ENCODE measurements at places on chromosomes 5 and 9. TPM values are rescaled to one million over a fixed set of nuclear protein-coding genes. Genes with fewer than 3 reads are reported as not detected.

DNA sequence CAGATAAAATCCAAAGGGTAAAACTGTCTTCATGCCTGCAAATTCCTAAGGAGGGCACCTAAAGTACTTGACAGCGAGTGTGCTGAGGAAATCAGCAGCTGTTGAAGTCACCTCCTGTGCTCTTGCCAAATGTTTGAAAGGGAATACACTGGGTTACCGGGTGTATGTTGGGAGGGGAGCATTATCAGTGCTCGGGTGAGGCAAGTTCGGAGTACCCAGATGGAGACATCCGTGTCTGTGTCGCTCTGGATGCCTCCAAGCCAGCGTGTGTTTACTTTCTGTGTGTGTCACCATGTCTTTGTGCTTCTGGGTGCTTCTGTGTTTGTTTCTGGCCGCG is 727 bp upstream of the ADRB2 start:
- no peak for DNase-seq

DNA sequence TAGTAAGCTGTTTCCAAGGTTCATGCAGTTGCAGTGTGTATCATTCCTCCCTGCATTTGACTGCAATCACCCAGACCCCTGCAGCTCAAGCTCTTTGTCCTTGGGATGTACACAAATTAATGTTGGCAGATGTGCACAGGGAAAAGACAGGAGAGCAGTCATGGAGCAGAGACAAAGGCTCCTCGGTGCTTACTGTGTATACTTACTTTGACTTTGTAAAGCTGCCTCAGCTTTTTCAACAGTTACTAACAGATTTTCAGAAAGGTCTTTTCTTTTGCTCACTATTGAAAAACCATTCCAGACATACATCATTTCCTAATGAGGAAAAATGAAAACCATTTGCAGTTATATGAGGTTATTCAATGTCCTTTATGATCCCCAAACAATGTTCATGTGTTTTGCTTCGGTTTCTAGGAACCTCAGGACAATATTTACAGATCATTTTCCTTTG is 124.9 kb downstream of the TTC39B start:
- no peak for DNase-seq

- no peak for DNase-seq
These were observed 283.9 kb upstream of the ANKRD55 start for GRCh38 chr5:56517011-56517416.

- no peak for DNase-seq
These were observed 256.7 kb upstream of the NREP start for GRCh38 chr5:112013660-112014059.

Gene GMCL2
- not detected for total RNA-seq

Gene TAF11L6
- not detected for total RNA-seq

- peak; percentile 65 for DNase-seq
These were observed 85.2 kb downstream of the ARSB start for GRCh38 chr5:78899922-78900362.

- no peak for DNase-seq
These were observed 103.6 kb downstream of the MACIR start for GRCh38 chr5:103362211-103362610.

DNA sequence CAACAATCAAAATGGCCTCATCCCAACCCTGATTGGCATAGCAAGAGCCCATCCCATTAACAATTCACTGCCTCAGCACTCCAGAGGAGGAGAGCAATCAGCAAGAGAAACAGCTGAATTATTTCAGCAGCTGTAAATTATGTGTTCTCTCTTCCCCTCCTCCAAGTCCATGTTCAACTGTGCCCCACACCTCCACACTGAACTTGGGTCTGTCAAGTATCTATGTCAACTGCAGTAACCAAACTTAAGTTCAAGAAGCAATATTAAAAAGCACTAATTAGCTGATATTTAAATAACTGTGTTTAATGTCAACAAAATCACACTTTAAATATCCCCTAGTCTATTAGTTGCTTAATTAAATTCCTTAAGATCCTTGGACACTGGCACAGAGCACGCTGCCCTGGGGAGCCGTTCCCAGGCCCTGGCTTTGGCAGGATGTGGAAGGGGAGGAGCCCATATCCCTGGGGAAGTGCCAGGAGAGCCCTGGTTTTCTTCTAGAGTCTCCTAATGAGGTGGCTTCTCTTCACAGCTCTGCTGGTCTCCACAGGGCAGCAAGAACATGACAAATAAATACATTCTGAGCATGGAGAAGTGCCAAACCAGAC is 50.6 kb downstream of the SIL1 start:
- DNase-seq, result peak; percentile 81

DNA sequence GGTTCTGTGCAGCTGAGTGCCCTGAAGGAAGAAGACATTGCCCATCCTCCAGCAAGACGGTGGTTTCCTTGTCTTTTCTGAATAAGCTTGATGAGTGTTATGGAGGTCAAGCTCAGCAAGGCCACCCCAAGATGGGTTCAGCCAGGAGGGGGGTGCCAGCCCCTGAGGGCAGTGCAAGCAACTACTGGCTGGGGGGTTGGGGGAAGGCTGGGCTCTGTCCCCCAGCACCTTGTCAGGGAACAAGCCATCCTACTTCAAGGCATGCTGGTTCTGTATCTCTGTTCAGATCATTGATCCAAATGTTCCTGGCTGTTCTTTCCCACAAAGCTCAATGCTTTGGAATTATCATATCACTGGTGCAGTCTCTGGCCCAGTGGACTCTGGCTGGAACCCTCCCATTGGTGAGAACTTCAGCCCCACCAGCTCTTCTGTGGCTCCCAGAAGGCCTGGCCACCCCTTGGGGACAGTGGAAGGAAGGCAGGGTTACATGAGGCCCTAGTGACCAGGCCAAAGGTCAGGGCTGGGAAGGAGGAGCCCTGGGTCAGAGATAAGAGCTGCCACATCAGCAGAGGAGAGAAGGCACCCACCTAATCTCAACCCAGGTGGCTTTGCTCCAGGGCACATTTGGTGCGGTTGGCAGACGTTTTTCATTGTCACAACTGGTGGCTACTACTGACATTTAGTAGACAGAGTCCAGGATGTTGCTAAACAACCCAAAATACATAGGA is 280.2 kb downstream of the IRX2 start:
- DNase-seq, result no peak

DNA sequence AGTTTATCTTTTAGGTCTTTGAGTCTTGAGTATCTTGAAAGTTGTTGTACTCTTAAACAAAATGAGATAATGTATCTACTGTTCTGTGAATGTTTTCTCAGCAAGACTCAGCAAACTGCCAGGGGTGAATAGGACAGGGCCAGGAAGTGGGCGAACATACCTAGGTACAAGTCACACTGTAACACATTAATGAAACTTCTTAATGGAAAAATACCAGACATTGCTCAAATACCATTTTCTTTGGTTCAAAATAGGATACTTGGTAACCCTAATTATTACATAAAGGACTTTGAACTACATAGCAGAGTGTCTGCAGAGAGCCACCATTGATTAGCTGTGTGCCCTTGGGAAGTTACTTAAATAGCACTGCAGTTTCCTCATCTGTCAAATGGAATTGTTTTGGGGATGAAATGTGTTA is 197.5 kb downstream of the ARHGEF28 start:
- no peak for DNase-seq

- no peak for DNase-seq
These were observed 569.5 kb downstream of the PSAT1 start for GRCh38 chr9:78866207-78867132.

- no peak for DNase-seq
These were observed 136.0 kb downstream of the CDK5RAP2 start for GRCh38 chr9:120443976-120444375.

GRCh38 chr5:53360811-53361210 is 119.6 kb upstream of the FST start:
- no peak for DNase-seq

- no peak for DNase-seq
These were observed 44.4 kb downstream of the ZNF474 start for GRCh38 chr5:122173474-122174415.

DNA sequence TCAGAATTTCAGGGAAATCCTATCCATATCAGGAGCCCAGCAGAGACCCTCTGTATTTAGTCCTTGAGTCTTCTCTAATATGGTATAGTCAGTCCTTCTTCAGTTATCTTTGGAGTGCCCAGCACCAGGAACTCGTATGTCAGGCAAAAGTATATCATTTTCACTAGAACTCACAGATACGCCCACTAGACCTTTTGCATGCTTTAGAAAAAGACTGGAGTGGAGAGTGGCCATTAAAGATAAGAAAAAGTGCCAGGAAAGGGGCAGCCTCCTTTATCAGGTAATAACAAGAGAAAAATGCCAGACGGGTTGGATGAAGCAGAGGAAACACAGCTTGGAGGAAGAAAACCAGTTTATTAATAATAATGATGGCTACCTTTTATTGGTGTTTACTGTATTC is 63.5 kb downstream of the GPR21 start:
- no peak for DNase-seq

Gene ADAMTSL2
- total RNA-seq, result 3.5 TPM

DNA sequence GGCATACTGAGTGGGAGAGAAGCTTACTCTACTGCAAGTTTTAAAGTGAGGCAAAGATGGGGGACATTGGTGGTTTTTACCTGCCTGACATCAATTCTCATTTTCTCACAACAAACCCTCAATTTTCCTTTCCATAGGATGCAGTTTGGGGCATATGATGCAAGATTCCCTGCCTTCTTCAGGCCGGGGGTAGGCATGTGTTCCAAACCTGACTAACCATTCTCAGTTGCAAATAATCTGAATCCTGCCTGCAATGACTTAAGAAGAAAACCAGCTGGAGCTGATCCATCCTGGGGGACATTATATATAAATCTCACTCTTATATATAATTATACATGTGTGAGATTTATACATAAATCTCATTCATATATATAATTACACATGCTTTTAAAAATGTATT is 223.6 kb upstream of the EFNA5 start:
- no peak for DNase-seq

- no peak for DNase-seq
These were observed 70.4 kb downstream of the ARHGEF37 start for GRCh38 chr5:149651686-149652085.

- no peak for DNase-seq
These were observed 9.2 kb downstream of the INSYN2B start for GRCh38 chr5:169970911-169971765.

Gene CCDC69
- total RNA-seq, result 20.8 TPM

DNA sequence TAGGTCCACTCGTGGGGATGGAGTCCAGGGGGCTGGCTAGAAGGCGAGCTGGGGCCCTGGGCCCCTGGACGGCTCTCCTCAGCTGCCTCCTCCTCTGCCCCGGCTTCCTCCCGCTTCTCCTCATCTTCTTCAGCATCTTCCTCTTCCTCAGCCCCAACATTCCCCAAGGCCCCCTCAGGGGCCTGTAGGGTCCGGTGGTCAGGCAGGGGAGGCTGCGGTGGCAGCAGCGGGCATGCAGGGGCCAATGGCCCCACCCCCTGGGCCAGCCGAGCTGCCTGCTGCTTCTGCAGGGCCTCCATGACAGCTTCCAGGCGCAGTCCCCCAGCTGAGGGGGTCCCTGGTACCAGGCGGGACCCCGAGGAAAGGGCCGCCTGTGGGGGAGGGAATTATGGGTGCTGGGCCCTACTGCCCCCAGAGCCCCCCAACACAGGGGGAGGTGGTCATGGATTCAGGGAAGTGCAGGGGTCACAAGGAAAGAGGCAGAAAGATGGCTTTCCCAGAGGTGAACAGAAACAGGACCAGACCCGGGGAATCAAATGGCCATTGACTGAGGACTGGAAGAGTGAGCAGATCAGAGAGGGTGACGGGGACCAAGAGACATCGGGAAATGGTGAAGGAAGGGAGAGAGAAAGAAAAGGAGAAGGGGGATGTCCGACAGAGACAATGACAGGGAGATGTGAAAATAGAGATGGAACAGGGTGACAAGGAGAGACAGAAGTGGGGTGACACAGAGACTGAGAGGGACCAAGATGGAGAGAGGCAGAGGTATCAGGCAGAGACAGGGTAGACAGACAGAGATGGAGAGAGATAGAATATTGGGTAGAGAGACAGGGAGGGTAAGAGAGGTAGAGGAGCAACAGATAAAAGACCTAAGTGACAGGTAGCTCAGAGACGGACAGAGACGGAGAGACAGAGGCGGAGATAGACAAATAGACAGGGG is 880 bp downstream of the ARID3C start:
- DNase-seq, result no peak

DNA sequence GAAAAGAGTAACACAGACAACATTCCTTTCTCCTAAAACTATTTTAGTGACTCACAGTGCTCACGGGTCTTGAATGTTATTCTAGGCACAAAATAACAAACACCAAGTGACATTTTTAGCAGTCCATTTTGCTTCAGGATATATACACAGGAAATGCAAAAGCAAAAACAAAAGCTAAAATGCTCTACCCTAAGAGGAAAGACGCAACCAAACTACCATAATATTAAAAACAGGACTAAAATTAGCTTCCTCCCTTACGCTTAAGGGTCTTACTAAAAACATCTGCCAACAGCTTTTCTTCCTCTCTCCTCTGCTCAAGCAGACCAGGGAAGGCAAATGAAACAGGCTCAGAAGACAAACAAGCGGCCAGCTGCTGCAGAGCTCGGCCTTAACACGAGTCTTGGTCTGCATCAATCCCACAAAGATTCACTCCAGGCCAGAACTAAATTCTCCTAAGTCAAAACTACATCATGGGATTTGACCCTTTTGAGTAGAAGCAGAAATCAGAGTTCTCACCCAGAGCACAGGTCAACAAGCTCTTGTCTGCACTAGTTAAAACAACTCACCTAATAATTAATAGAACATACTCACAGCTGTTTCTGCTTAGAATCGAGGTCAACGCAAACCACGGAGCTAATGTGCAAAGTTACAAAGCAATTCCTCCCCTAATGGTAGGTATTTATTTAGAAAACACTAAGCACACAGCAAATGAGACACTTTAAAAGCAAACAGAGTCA is 62.3 kb downstream of the RAPGEF1 start:
- DNase-seq, result no peak

DNA sequence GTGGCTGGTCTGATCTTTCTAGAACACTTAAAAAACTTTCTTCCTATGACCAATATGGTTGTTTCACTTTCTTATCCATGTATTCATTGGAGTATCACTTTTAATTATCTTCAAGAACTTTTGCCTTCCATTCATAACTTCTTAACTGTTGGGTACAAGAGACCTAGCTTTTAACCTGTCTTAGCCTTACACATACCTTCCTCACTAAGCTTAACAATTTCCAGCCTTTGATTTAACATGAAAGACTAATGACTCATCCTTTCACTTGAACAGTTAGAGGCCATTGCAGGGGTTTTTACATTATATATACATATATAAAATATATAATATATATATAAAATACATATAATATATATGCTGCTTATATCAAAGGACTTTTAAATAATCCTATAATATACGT is 57.9 kb downstream of the ABHD17B start:
- DNase-seq, result no peak

DNA sequence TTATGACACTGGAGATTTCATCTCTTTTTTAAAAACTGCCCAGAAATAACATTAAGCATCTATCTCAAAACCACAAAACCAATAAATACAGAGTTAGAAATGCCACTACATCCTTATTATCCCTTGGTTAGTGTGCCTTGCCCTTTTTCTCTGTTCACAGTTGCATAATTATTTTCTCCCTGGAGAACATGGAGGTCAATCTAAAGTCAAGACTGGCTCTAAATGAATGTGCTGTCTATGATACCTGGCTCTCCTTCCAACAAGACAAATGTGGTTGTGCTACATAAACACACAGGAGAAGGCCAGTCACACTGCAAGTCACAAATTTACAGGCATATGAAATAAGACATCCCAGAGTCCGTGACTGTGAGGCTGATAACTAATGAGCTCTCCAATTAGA is 2.8 kb downstream of the FBN2 start:
- no peak for DNase-seq

Data from pancreas (tissue), 10 donors.